Astrocyte of the cerebellum (primary cell): ENCODE measurements at places on chromosomes 6 and 20.

GRCh38 chr6:44868335-44868668, 459.8 kb upstream of the RUNX2 start:
- no peak for DNase-seq

DNA sequence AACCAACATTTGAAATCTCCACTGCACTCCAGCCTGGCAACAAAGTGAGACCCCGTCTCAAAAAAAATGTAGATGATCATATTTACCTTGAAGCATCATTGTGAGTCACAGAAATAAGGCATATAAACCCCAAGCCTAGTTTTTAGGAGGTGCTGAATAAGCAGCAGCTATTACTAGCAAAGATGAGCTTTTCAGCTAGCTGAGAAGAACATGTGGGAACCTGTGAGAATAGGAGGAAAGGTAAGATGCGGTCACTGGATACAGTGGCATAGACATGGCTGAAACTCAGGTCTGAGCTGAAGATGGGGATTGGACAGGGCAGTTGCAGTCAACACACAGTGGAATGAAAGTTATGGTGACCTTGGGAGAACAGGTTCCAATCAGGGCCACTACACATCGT, 284.3 kb upstream of the IRAK1BP1 start:
- no peak for DNase-seq

- no peak for DNase-seq
Measured at GRCh38 chr20:45998337-45998736, 10.4 kb upstream of the MMP9 start.

DNA sequence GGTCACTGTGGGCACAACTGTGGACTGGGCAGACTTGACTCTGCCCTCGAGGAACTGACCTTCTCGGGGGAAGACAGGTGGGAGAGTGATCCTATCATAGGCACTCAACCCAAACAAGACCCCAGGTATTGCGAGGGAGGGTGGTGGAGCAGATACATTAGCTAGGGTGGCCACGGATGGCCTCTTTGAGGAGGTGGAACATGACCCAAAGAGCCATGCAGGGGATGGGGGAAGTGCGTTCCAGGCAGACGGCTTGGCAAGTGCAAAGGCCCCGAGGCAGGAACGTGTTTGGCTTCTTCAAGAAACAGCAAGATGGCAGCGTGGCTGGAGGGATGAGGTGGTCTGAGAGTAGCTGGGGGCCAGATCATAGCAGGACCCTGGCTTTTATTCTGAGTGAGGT, 167.6 kb downstream of the NFATC2 start:
- DNase-seq, result no peak

GRCh38 chr20:38728911-38729642, 4.8 kb downstream of the SLC32A1 start:
- no peak for DNase-seq

- no peak for DNase-seq
Measured at GRCh38 chr6:99333068-99333467, 16.4 kb downstream of the FAXC start.

- DNase-seq, result no peak
Measured at GRCh38 chr6:4349931-4350330, 214.6 kb upstream of the ECI2 start.

GRCh38 chr6:142376115-142376514, 74.3 kb downstream of the ADGRG6 start:
- no peak for DNase-seq

DNA sequence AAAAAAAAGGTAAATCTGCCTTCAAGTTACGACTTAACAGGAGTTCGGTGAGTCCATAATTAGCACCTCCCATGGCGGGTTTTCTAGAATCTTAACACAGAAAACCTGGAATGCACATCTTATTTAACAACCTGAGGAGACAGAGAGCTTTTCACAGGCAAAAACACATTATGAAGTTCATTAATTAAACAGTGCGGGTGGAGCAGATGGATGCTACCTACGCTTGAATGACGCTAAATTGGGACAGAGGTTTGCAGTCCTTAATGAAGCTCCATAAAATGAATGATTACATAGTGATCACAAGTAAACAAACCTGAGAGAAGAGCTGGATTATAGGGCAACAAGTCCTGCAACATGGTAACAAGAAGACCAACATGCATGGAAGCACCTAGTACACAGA, 81.0 kb downstream of the INSM1 start:
- DNase-seq, result no peak

DNA sequence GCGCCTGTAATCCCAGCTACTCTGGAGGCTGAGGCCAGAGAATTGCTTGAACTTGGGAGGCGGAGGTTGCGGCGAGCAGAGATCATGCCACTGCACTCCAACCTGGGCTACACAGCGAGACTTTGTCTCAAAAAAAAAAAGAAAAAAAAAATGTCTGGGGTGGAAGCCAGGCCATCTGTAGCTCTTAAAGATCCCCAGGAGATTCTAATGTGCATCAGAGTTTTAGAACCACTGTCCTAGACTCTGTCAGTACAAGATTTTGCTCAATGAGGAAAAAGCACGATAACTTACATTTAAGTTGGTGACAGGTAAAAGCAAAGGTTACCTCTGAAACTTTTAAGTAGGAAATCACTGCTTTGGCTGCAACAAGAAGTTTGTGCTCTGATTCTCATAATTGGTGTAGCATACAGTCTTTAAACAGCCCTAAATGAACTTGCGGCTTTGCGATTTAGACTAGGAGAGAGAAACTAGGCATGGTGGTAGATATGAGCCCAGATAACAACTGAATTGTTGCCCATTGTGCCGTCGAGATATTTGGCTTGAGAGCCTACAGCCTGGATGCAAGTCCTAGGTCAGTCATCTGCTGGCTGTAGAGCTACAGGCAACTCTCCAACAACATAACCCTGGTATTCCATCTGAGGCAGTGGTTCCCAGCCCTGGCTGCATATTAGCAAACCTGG, 67.2 kb downstream of the BACH2 start:
- no peak for DNase-seq

DNA sequence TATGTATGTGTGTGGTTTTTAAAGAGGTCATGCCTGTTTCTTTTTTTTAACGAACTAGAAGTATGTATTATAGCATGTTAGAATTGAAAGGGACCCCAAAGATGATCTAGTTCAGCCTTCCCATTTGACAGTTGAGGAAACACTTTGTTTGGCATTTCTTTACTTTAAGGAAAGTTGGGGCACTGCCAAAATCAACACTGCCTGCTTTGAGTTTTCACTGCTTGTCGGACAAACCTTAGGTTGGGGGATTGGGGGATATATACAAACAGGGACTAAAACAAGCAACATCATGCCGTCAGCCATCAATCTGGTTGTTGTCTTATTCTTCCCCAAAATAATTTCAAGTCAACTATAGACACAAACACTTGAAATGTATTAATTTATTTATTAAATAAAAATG, 14.1 kb upstream of the CALHM6 start:
- no peak for DNase-seq

DNA sequence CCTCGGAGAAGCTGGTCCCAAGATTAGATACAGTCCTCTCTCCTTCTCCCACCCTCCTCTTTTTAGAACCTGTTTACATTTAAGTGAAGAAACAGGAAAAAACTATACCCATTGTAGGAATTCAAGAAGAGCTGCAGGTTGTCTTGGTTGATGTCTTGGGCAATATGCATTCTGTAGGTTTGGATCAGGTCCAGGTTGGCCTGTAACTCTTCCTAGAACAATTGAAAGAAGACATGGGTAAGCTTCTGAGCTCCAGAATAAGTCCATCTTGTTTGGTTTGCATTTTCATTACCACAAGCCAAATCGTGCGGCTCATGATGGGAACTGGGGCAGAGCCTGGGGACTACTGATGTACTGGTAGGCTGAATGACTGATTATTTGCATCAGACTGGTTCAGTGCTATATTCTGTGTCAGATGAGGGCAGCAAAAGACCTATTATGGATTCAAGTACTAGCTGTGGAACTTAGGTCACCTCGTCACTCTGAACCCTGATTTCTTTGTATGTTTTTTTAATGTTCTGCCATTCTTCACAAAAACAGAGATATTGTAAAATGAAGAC, 20.3 kb upstream of the SLA2 start:
- no peak for DNase-seq

GRCh38 chr6:143501851-143502250, 9.7 kb downstream of the FUCA2 start:
- no peak for DNase-seq

- no peak for DNase-seq
Measured at GRCh38 chr6:154592199-154592860, 81.8 kb upstream of the CNKSR3 start.

- DNase-seq, result no peak
Measured at GRCh38 chr20:3146732-3147341, 12.8 kb downstream of the FASTKD5 start.

GRCh38 chr20:4689220-4689619, 32.5 kb upstream of the PRND start:
- DNase-seq, result no peak

DNA sequence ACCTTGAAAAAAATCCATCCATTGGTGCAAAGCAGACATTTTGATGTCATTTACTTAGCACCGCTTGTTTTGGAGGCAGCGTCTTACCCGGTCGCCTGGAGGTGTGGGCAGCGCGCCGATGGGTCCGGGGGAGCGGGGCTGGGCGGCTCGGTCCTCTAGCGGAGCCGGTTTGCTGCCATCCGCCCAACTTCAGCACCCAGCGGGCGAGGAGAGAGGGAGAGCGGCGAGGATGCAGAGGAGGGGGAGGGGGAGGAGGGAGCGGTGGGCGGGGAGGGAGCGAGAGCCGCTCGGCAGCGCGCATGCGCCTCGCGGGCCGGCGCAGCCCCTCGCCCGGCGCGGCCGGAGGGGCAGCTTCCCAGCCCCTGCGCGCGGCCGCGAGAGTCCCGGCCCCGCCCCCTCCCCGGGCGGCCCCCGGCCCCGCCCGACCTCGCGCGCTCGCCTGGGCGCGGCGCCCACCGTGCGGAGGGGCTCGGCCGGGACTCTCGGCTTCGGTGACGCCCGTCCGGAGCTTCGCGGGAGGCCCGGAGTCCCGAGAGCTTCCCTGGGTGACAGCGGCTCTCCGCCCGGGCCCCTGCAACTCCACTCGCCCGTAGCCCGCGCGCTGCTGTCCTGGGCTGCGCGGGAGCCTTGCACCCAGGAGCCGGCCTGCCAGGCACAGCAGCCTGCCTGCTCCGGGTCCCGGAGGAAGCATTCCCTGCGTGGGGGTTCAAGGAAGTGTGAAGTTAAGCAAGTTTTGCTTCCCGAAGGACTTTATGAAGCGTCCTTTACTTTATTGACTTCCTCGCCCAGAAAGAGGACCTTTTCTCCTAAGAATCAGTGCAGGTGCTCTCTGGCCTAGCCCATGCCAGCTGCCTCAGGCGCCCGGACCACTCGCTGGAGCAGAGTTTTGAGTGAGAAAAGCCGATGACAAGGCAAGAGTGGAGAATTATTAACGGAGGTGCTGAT, at the start of gene RGS17:
Gene RGS17, minus strand, starts transcription at position 246 of the 945 bp plus-strand sequence. CDS start 87,264 bp downstream, outside the sequence.
- peak; percentile 32 for DNase-seq

GRCh38 chr20:25299806-25300205, 51.9 kb downstream of the PYGB start:
- no peak for DNase-seq

GRCh38 chr20:12077875-12078274, 160.2 kb downstream of the BTBD3 start:
- no peak for DNase-seq

- DNase-seq, result no peak
Measured at GRCh38 chr6:140438346-140438735, 1063.9 kb upstream of the CITED2 start.

- DNase-seq, result no peak
Measured at GRCh38 chr6:29865631-29866030, 38.0 kb downstream of the HLA-G start.

DNA sequence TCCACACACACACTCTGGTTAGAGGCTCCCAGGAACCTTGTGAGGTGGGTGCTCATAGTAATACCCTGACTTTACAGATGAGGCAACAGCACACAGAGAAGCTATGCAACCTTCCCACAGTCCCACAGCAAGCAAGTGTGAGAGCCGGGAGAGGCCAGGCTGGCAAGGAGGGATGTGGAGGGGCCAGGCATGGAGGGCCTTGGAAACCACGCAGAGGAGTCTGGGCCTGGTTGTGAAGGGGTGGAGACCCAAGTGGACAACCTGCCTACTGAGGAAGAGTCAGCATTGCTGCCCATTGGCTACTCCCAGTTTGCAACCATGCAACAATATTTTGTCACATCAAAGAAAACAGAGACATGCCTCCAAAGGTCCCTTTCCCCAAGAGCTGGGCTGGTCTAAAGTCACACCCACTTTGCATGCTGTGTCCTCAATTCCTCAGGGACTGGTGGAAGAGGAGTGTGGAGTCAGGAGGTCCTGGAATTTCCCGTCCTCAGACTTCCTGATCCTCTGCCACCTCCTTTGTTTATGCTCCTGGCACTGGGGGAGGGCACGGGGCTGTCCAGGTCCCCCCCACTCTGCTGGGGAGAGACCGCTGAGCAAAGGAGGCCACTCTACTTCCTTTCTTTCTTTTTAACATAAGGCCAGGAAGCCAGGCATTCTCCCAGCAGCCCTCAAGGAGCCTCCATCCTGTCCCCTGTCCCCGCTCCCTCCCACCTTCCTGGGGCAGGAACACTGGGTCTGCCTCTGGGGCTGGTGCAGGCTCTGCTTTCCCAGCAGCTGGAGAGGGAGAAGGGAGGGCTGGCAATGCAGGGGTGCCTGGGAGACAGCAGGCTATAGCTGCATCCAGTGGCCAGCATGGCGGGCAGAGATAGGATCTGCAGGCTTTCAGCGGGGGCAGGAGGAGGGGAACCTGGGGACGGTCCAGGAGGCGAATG, 68.3 kb downstream of the NOL4L start:
- no peak for DNase-seq

GRCh38 chr6:119736296-119737021, 386.9 kb upstream of the MAN1A1 start:
- no peak for DNase-seq

- DNase-seq, result no peak
Measured at GRCh38 chr20:57124366-57124765, 142.1 kb downstream of the BMP7 start.

- no peak for DNase-seq
Measured at GRCh38 chr6:143290206-143290605, 160.3 kb downstream of the ADAT2 start.

- DNase-seq, result no peak
Measured at GRCh38 chr6:82641677-82642076, 278.1 kb downstream of the TPBG start.

DNA sequence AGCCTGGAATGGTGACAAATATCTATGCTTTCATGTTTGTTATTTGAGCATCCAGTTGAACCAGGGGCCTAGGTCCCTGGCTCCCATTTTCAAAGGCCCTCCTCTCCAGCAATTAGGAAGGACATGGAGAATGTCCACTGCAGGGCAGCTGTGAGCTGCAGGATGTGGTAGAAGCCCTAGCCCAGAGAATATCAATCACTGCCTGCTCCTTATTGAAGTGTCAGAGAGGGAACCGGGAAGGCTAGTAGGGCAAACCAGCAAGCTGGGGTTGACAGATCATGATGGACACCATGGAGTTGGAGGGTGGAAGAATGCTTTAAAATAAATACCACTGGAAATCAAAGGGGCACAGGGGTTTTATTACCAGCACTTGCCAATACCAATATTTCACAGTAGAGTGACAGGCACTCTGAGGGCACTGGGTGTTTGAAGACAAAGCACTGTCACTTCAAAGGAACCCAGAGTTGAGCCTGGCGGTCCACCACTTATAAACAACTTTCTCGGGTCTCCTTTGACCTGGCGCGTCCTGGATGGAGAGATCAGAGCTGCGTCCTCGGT, 47.7 kb downstream of the ZNF831 start:
- DNase-seq, result no peak
